ENCODE measurements at places on chromosomes 13 and 19.
A peak's percentile ranks its signal among the peaks of the same experiment; 100 is the strongest.

DNA sequence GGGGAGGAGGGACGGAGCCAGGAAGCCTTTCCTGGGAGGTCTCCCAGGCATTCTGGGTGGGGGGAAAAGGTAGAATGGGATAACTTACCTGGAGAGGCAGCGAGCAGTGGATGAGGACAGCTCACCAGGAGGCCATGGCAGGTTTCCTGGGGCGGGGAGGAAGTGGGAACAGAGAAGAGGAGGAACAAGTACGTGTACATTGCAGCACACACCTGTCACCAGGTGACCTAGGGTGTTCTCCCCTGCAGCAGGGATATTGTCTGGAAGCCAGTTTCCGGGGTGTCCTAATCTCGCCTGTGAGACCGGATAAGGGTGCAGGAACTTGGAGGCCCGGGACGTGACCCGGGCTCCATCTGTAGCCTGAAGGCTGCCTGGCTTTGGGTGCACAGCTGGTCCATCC is at the start of gene FUT3:
Gene FUT3, minus strand, starts transcription at position 148 of the 400 bp plus-strand sequence.
- DNase-seq: no peak

GRCh38 chr13:45630791-45631190 is 15.3 kb upstream of the ERICH6B start:
- no peak for DNase-seq

- no peak for DNase-seq
These were observed 202.4 kb downstream of the KCTD12 start for GRCh38 chr13:76683854-76684253.

DNA sequence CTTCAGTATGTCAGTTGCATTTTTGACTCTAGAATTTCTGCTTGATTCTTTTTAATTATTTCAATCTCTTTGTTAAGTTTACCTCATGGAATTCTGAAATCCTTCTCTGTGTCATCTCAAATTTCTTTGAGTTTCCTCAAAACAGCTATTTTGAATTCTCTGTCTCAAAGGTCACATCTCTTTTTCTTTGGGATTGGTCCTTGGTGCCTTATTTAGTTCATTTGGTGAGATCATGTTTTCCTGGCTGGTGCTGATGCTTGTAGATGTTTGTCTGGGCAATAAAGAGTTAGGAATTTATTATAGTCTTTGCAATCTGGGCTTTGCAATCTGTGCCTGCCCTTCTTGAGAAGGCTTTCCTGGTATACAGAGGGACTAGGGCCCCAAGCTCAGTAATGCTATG is 18.5 kb upstream of the KBTBD7 start:
- no peak for DNase-seq

DNA sequence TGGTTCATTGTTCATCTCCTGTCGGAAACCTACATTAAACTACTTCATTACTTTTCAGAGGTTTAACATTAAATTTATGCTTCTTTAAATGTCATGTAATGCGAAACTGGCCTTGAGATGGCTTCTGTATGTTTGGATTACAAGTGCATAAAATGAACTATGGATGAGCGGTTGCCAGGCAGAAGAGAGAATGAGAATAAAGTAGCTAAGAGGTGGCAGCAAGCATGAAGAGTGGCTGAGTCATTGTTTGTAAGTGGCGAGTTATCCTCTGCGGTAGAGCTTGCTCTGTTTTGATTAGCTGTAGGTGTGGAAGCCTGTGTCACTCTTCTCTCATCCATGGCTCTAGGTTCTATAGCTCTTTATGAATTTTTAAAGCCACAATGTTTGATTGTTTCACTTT is 1139.6 kb upstream of the PCDH9 start:
- DNase-seq: no peak

- no peak for DNase-seq
These were observed 10.2 kb downstream of the ENOX1 start for GRCh38 chr13:43776501-43777079.

- no peak for DNase-seq
These were observed 5.6 kb downstream of the UHRF1 start for GRCh38 chr19:4914736-4915501.

DNA sequence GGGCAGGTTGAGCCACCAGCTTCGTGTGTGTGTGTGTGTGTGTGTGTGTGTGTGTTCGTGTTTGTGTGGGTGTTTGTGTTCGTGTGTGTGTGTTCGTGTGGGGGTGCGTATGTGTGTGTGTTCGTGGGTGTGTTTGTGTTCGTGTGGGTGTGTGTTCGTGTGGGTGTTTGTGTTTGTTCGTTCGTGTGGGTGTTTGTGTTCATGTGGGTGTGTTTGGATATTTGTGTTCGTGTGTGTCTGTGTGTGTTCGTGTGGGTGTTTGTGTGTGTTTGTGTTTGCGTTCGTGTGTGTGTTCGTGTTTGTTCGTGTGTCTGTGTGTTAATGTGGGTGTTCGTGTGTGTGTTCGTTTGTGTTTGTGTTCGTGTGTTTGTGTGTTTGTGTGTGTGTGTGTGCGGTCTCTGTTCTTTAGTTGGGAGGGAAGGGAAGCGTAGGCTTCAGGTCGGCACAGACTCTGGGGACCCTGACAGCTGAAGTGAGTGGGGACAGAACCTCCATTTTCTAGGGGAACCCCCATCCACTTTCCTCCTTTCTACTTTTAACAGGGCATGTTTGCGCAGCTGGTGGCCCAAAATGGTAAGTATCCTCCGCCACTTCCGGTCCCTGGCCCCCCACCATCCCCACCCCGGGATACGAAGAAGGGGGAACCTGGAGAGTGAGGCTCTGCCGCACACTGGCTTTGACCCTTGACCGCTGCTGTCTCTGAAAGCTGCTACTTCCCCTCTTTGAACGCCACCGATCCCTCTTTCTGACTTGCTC is 1.6 kb downstream of the TNFSF9 start:
- DNase-seq: no peak

DNA sequence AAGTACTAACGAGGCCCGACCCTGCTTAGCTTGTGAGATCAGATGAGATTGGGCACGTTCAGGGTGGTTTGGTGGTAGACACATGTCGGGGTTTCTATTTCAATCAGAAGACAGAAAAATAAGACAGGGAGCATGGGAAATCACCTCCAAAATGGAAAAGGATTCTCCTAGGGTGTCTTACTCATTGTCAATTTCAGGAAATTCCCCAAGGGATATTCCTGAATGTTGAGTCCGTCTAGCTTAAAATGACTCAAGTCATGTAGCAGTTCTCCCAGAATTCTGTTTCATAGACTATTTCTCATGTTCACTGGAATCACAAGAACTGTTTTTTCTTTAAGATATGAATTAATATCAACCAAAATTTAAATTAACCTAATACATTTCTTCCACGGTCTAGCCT is 380.1 kb downstream of the EFNB2 start:
- no peak for DNase-seq

DNA sequence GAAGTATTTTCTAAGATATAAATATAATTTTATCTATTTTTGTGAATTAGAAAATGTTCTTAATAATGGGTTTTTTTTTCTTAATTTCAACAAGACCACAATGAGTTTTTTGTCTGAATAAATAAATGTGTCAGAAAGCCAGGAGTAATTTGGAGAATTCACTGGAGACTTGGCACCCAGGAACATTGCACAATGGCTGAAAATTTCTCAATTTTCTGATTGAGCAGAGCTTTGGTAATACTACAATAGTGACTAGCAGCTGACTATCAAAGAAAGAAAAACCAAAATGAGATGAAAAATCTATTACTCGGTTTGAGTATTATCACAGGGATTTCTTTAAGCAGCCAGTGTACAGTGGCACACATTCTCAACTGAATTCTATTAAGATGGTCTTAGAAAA is 394.4 kb upstream of the PCDH20 start:
- no peak for DNase-seq

GRCh38 chr19:4878491-4878968 is 11.1 kb upstream of the PLIN3 start:
- DNase-seq: peak; percentile 43

DNA sequence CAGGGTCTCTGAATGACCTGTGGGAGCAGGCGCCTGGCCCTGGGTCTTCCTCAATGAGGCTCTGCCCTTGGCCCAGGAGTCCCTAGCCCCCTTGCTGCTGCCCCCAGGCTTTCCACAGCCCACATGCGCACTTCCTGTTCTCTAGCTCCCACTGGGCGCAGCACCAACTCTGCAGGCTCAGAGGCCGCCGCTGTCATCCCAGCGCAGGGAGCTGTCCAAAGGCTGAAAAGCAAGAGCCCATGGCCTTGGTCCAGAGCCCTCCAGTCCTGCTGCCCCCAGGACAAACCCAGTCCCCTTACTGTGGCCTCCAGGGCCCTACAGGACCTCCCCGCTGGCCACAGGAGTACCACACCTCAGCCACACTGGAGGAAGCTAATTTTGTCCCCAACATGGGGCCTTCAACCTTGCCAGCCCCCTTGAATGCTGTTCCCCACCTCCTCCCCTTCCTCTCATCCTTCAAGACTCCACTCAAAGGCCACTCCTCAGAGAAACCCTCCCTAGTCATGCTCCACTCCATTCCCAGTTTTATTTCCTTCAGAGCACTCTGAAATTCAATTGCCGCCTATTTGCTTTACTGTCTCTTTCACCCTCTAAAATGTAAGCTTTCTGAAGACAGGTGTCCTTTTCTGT is 8.0 kb upstream of the POU2F2 start:
- DNase-seq: peak; percentile 91

DNA sequence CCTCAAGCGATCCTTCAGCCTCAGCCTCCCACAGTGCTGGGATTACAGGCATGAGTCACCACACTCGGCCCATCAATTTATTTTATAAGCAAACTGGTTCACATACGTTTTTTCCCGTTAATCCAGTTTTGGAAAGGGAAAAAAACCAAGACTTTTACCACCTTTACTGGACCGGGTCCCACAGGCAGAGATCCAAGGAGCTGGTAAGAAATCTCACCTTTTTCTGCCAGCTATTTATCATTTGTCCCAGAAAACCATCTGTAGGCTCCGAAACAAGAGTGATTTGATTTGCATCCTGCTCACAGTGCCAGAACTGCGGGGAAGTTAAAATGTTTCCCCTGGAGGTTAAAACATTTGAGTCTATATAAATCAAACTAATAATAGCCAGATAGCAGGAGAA is 6.3 kb upstream of the FUT2 start:
- DNase-seq: no peak

GRCh38 chr19:18274219-18274780 is at the start of gene IQCN:
TSS of gene IQCN (minus strand) at chr19:18274452. CDS start at chr19:18269478, 4,974 bp downstream.
- peak; percentile 54 for DNase-seq

DNA sequence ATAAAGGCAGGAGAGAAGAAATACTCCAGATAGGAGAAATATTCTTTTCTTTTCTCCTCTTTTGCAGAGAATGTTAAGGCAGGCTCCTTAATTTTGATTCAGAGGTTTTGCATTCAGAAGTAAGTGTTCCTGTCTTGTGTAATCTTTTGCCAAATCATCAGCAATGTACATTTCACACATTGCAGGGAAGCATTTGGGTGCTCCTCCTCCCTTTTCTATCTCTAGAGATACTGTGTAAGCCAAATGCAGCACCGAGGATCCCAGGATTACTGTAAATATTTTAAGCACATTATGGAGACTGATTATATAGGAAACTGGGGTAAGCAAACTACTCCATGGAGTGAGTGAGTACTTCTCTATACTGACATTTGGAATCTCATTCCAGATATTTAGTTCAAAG is 7.2 kb downstream of the ATP8A2 start:
- no peak for DNase-seq

DNA sequence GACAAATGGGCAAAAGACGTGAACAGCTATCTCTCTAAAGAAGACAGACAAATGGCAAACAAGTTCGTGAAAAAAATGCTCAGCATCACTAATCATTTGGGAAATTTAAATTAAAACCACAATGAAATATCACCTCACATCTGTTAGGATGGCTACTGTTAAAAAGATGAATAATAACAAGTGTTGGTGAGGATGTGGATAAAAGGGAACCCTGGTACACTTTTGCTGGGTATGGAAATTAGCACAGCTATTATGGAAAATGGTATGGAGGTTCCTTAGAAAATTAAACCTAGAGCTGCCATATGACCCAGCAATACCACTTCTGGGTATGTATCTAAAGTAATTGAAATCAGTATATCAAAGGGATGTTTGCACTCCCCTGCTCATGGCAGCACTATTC is 7.1 kb downstream of the CABP5 start:
- no peak for DNase-seq

- no peak for DNase-seq
These were observed 515 bp upstream of the ATXN8OS start for GRCh38 chr13:70107125-70107497.

DNA sequence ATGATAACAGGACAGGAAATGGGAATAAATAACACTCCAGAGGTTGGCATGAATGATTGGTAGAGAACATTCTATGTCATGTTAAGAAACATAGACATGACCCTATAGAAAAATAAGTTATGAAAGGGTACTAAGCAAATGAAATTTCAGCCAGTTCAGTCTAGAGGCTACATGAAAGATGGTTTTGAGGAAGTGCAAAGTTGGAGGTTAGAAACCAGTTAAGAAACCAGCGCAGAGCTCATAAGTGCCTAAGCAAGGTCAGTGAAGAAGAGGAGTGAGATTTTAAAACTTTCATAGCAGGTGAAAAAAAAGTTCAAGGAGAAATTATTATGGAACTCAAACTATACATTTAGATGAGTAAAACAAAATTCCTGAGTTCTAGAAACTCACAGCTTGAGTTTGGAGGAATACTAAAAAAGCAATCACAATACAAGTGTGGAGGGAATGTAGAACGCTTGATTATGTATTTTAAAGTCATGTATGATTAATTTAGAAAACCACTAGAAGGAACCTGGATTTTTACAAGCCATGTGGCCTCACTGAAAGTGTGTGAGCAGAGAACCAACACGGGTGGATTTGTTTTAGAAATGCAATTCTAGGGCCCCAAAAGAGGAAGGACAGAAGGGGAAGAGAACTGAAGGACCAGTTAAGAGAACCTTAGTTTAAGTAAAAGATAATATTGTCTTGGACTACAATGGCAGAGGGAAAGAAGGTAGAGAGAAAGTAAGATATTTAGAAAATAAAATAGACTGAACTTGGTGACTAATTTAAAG is 162.4 kb downstream of the PCDH20 start:
- DNase-seq: no peak

GRCh38 chr19:33804021-33804799 is 7.5 kb downstream of the KCTD15 start:
- no peak for DNase-seq

DNA sequence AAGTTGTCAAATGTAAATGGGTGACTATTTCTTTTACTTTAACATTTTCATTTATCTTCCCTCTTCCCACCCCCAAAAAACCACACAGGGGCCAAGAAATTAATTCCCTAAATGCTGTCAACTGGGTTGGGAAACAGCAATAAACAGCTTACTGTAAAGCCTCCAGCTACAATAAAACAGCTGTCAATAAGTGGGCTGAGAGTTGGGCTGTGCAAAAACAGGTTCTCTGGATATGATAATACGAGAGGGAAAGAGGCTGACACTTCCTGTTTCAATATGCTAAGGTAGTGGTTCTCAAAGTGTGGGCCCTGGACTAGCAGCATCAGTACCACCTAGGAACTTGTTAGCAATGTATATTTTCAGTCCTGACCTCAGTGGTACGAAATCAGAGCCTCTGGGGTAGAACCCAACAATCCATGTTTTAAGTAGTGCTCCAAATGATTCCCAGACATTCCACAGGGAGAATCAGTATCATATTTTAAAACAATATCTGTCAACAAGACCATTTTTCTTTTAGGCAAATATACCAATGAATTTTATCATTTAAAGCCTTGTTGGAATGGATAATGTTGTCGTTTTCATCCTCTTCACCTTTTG is 8.4 kb downstream of the PCDH9 start:
- DNase-seq: no peak

Data from eye (tissue), 1 donor.